Amniotic stem cell (primary cell): ENCODE measurements at places on chromosomes 5 and 9.
A peak's percentile ranks its signal among the peaks of the same experiment; 100 is the strongest.

GRCh38 chr9:136020671-136021070, 59.5 kb upstream of the UBAC1 start:
- DNase-seq: no peak

- no peak for DNase-seq
Observed at GRCh38 chr5:119315516-119315949, 40.3 kb upstream of the TNFAIP8 start.

- DNase-seq: no peak
Observed at GRCh38 chr9:131630205-131630831, 85.0 kb downstream of the PRRT1B start.

GRCh38 chr5:136901-137300, 44.9 kb downstream of the PLEKHG4B start:
- no peak for DNase-seq

- no peak for DNase-seq
Observed at GRCh38 chr9:98569491-98569890, 139.2 kb downstream of the GABBR2 start.

DNA sequence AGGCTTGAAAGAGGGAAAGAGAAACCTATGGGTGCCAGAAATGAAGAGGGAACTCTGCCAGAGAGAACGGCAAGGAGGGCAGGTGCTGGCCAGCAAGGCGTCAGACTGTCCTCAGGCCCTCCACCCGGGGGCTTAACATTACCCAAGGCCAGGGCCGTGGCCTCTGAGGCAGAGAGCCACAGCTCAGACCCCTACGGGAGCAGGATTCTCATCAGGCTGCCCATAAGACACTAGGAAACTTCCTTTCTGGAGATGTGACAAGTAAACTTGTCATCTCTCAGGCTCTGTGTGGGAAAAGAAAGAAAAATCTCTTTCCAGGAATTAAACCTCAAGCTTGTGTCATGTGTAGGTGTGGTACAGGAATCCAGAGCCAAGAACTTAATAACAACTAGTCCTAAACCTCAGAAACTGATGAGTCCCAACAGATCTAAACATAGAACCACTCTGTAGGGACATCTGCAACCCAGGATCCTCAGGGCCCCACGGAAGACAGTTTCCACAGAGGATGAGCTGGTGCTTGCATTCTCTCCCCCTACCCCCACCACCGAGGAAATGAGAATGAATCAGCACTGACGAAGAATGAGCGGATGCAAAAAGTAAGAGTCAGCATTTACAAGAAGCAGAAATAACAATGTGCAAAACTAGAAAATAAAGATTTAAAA, 74.3 kb downstream of the DCP2 start:
- peak; percentile 18 for DNase-seq

DNA sequence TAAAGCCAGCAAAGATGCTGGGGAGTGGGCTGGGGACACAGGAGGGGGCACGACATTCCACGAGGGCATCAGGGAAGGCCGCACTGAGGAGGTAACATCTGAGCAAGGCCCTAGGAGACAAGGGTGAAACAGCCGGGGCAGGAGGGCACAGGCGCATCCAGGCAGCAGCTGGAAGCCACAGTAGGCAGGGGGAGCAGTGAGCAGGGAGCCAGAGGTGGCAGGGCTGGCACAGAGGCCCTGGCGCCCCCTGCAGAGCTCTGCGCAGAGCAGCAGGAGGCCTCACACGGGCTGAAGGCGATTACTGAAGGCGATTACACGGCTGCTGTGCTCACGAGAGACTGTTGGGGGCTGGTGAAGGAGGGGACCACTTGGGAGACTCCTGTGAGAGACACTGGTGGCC, 15.4 kb downstream of the LMAN2 start:
- no peak for DNase-seq

DNA sequence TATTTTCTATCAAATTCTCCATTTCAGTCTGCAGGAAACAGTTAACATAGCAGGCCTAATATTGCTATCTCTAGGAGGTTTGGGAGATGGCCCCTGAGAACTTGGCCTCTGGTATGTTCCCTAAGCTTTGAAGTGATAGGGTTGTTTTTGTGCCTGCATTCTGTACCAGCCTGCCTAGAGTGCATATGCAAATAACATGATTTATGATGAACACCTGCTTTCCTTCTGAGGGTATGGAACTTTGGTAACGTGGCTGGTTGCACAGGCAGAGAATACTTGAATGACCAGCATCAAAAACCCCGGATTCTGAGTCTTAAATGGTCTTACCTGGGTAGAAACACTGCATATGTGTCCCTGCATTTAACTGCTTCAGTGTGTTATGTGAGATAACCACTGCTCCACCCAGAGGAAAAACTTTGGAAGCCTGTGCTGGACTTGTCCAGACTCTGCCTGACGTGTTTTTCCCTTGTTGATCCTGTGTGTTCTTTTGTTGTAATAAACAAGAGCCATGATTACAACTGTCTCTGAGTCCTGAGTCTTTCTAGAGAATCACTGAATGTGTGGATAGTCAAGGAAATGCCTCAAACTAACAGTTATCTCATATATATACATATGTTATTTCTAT, 111.3 kb upstream of the ABCA1 start:
- DNase-seq: no peak

DNA sequence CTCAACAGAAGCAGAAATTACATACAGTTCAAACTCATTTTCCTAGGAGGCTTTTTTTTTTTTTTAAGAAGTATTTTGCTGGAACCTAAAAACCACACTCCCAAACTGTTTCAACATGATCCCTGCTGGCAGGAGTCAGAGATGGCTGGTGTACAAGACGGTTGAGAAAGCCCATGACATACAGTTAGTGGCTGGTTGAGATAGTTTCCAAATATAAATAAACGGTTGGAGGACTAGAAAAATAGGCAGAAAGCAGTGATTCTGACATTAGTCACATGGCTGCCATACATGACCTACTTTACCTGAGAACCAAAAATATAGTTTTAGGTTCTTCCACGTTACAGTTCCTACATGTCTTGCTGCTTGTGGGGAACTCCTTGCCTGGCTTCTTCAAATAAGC, 31.7 kb upstream of the BASP1 start:
- peak; percentile 51 for DNase-seq

DNA sequence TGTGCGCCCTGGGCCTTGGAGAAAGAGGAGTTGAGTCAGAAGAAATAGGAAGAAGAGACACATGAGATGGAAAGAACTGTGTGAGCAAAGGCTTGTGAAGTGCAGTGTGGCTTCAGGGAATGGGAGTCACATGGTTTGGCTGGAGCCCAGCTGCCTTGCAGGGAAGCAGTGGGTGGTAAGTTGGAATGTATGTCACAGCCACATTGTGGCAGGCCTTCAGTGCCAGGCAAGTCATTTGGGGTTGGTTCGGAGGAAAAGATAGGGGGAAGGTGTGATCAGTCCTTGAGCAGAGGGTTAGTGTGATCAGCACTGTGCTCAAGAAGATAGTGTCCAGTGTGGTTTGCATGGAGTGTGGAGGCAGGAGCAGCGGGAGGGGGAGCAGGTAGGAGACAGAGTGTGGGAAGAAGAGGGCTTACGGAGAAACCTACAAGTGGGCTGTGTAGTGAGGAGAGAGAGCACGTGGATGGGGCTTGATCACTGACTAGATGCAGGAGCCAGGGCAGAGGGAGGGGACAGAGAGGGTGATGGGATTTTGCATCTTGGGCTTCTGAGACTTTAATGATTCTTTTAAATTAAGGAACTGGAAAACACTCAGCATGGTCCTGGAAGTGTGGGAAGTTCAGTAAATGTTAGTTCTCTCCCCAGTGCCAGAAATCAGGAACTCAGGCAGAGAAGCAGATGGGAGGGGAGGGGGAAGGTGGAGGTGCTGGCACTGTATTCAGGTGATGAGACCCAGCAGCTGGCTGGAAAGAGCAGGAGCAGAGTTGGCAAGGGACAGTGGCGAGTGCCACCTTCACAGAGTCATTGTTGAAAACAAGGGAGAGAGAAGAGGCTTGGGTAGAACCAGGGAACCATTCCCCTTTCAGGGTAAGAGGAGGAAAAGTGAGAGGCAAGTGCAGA, 46.6 kb downstream of the ARHGAP26 start:
- no peak for DNase-seq

DNA sequence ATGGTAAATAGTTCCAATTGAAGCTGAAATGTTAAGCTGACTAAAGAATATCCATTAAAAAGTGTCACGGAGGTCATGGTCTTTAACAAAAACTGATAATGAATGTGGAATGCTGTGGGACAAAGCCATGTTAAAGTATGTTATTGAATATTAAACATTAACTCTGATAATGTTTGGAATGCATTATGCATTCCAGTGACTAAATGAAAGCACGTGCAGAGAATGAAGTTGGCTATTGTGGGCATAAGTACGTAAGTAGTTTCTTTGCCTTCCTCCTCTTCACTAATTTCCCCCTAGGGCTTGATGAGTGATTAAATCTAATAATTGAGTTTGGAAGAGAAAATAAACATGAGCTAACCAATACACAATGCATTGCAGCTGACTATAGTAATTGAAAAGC, 640.4 kb upstream of the CDH10 start:
- DNase-seq: no peak

- DNase-seq: no peak
Observed at GRCh38 chr5:109574985-109575384, 114.7 kb upstream of the MAN2A1 start.

DNA sequence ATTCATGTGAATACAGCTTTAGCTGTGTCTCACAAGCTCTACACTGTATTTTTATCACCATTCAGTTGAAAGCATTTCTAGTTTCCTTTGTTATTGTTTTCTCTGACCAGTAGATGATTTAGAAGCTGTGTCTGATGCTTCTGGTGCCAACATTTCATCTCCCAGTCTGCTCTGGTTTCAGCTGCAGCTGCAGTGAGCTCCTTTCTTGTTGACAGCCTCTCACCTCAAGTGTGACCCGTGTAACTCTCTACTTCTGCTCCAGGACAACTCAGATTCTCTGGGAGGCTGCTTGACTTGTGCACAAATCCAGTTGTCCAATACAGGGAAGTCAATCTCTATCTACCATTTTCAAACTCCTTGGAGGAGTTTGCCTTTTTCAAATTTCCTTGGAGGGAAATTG, 504.8 kb downstream of the DIRAS2 start:
- DNase-seq: no peak

GRCh38 chr5:9710069-9710468, 79.9 kb upstream of the TAS2R1 start:
- DNase-seq: no peak

DNA sequence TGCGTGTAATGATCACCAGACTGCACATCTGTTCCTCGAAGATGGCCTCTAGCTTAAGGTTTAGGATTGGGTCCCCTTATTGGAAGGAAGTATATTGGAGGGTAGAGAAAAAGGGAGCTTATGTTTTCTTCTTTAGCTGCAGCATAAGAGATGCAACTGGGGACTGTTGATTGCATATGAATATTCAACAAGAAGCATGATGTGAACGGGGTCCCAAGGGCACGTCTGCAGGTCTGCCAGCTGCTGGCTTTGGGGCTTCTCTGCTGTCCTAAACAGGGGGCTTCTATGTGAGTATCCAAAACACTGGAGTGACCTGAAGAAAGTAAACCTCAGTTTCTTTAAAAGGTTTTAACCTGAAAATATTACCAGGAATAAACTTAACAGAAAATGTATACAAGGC, 3.6 kb upstream of the BNIP1 start:
- DNase-seq: no peak

- DNase-seq: no peak
Observed at GRCh38 chr9:95644377-95644776, 127.6 kb upstream of the PTCH1 start.

DNA sequence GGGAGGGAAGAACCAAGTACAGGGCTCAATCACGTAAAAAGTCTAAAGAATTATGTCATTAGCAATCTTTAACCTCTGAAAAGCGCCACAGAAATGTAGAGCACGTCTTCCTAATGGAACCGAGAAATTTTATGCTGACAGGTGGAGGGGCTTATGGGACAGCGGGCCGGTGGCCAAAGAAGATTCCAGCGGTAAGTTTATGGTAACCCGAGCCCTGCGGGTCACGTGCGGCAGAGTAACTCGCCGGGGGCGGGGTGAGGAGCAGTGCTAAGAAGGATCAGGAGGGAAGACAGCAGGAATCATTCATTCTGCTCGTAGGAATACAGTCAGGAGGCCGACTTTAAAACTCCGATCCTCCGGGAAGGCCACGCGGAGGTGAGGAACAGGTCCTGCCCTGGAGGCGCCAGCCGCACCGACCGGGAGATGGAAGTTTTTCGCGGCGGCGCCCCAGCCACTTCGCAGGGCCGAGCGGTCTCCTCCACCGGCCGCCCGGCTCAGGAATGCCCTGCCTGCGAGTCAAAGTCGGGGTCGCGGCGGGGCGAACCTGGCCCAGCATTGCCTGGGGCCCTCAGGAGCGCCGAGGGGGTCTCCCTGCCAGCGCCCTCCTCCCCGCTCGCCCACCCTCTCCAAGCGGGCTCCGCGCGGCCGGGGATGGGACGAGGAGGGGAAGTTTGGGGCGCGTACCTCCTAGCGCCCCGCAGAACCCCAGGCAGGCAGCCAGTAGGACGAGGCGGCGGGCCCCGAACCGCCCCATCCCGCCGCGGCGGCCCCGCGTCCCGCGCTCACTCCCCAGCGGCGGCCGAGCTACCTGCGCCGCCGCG, 101.8 kb downstream of the ESM1 start:
- no peak for DNase-seq

- DNase-seq: no peak
Observed at GRCh38 chr9:119009249-119009648, 360.0 kb downstream of the BRINP1 start.

GRCh38 chr9:131666774-131667173, 73.1 kb downstream of the RAPGEF1 start:
- DNase-seq: no peak

DNA sequence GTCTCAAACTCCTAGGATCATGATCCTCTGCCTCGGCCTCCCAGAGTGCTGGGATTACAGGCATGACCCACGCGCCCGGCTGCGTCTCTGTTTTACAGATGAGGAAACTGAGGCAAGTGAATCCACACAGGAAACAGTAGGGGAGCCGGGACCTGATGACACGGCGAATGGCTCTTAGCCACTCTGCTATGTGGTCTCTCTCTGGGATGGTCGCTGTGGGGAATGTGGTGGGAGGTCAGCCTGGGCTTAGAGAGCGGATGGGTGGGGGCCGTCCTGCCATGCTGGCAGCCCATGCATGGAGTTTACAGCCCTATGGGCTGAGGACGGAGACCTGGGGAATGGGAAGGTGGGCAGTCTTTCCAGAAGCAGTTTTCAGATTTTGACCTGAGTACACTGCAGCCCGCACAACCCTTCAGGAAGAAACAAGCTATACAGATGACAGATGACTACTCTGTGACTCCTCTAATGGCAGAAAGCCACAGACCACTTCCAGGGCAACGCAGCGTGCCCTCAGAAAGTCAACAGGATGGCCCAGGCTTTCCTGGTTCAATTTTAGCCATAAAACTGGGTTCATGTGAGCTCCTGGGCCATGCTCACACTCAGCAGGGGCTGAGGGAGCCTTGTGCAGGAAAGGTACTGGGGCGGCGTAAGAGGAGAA, 136.1 kb upstream of the RAPGEF1 start:
- DNase-seq: no peak
